ENCODE measurements at places on chromosomes 2 and 18.
A peak's percentile ranks its signal among the peaks of the same experiment; 100 is the strongest.

- no peak for DNase-seq
Measured at GRCh38 chr2:118048401-118048800, 34.5 kb upstream of the CCDC93 start.

GRCh38 chr2:149192427-149192826 lies 138.0 kb upstream of the LYPD6 start:
- DNase-seq = no peak

- DNase-seq = no peak
Measured at GRCh38 chr2:45406621-45407020, 204.4 kb downstream of the SRBD1 start.

GRCh38 chr18:79317703-79318102 lies 78.0 kb upstream of the NFATC1 start:
- no peak for DNase-seq

- DNase-seq = no peak
Measured at GRCh38 chr2:179137200-179137759, 87.3 kb upstream of the CCDC141 start.

DNA sequence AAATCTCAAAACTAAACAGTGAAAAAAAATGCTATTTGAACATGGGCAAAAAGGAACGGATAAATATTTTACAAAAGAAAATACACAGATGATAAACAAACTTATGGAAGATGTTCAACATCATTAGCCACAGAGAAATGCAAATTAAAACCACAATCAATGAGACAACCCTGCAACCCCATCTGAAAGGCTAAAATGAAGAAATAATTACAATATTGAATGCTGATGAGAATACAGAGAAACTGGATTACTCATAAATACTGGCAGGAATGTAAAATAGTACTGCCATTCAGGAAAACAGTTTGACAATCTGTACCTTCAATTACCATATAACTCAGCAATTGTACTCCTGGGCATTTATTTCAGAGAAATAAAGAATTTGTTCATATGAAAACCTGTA lies 193.1 kb upstream of the UBE2E3 start:
- no peak for DNase-seq

DNA sequence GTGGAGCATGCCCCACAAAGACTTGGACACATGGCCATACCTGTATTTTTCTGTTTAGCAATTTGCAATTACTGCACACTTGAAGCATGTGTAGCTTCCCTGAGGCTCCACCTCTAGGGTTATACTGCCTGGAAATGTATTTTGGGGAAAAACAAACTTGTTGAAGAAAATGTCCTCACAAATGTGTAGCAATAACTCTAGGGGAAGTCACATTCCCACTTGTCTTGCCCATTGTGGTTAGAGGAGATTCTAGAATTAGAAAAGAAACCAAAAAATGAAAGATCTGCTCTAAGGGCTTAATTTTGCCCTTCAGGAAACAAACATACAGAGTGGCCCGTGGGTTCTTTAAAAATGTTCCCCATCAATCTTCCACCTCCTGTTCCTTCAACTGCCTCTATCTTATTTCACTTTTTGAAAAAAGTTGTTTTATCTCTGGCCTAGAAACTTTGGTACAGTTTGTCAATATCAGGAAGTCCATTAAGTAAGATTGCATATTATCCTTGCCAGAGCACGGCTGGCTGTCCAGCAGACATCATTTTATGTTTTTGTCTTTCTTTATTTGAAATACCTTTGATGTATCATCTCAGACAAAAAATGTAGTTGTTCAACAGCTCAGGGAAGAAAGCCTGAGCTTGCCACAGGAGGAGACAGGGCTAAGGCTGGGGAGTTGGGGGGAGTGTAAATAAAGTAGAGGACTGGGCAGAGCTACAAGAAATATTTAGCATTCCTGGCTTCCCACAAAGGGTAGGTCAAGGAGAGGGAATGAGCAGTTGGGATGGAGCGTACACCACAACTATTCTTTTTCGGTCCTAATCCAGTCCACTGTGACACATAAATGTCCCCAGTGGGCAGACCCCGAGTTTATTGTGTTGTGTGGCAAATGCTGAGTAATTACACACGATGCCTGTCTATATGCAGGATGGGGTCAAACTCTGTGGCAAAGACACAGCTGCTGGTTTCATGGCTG lies 96.8 kb upstream of the CDC42EP3 start:
- no peak for DNase-seq

DNA sequence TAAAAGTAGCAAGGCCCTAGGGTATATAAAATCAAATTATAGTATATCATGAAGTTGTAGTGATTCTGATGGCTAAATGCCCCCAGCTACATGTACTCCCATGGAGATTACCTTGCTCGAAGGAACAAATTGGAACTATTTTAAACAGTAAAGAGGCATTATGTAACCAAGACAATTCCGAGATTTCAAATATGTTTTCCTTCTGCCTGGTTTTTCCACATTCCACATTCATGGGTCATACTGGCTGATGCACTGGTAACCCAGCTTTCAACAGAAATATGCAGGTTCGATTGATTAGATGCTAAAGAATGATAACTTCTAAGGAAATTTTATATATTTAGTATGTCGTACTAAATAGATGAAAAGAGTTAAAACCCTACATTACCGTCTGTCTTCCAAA lies 62.3 kb upstream of the MGAT4A start:
- no peak for DNase-seq

DNA sequence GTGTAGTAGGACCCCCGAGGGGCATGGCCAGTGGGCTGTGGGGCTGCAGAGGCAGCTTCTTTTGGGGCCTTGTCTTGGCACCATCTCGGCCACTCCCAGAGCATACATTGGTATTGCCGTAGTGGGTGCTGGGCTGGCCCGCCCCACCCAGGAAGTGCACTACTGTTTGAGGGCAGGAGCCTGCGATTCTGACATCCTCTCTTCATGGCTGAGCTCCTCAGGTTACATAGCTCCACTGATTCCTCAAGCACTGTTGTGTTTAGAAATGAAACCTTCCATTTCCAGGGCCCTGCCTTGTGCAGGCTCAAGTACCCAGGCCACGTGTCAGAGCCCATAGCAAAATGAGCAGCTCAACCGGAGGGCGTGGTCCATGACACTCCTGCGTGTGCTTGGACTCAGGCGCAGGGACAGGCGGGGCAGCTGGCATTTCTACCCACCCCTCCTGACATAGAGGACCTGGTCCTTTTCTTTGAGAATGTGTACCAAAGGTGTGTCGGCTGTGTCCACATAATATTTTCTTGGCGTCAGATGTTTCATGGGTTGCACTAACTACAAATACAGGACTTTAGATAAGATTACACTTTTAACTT lies 67.9 kb downstream of the DGKD start:
- peak; percentile 21 for DNase-seq

GRCh38 chr18:35953688-35954087 lies 18.8 kb upstream of the RMP24 start:
- no peak for DNase-seq

DNA sequence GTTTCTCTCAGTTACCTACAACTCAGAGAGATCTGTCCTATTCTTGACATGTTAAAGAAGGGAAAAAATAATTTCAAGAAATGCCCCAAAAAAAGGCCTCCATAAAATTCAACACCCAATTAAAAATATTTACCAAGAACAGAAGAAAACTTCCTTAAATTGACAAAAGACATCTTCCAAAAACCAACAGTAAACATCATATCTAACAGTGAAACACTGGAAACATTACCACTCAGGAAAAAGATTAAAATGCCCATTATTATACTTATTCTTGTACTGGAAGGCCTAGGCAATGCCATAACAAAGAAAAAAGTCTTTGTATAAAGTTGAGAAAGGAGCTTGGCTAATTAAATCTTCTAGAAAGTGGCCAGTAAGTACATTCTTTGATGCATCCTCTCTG lies 7.2 kb downstream of the DTNB start:
- no peak for DNase-seq

GRCh38 chr2:165508927-165509326 lies 39.4 kb downstream of the CSRNP3 start:
- no peak for DNase-seq

GRCh38 chr18:47100212-47100831 lies 50.0 kb downstream of the HDHD2 start:
- peak; percentile 9 for DNase-seq

DNA sequence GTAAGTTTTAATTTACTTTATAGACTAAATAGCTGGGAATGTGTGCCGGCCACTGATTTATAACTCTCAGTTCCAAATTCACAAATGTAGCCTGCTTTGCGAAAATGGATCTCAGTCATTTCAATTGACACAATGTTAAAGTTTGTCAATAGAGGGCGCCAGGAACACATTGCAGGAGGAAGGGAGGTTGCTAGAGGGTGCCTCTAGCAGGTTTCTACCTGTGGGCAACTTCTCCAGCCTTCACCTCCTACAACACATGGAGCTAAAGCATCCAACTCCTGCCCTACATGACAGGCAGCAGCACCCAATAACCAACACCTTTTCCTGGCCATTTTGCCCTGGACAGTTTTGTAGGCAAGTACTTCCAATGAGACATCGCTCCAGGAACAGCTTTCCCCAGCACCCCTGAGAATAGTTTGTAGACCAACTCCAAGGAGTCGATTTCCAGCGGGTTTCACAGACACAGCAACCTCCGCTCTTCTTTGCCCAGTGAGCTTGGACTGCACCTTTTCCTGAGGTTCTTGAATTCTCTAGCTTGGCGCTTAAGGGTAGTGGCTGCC lies 784.8 kb upstream of the CDH2 start:
- DNase-seq = no peak

DNA sequence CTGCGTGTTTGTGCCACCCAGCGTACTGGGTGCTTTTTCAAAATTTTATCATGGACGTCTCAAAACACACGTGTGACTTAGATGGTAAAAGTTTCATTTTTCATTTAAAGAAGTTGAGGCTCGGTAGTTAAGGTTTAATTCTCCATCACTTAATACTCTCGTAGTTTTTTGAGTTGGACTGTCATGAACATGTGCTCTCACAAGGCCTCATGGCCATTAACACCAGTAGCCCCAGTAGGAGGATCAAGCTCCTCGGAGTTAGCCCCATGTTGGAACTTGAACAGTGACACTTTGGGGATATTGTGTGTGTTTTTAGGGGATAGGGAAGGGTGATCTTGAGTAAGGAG lies 15.3 kb downstream of the NMUR1 start:
- no peak for DNase-seq

GRCh38 chr2:23508066-23508390 lies 123.0 kb downstream of the KLHL29 start:
- no peak for DNase-seq

- no peak for DNase-seq
Measured at GRCh38 chr2:124323321-124323720, 298.2 kb downstream of the CNTNAP5 start.

GRCh38 chr2:174753038-174753633 lies 11.1 kb downstream of the CHRNA1 start:
- no peak for DNase-seq

DNA sequence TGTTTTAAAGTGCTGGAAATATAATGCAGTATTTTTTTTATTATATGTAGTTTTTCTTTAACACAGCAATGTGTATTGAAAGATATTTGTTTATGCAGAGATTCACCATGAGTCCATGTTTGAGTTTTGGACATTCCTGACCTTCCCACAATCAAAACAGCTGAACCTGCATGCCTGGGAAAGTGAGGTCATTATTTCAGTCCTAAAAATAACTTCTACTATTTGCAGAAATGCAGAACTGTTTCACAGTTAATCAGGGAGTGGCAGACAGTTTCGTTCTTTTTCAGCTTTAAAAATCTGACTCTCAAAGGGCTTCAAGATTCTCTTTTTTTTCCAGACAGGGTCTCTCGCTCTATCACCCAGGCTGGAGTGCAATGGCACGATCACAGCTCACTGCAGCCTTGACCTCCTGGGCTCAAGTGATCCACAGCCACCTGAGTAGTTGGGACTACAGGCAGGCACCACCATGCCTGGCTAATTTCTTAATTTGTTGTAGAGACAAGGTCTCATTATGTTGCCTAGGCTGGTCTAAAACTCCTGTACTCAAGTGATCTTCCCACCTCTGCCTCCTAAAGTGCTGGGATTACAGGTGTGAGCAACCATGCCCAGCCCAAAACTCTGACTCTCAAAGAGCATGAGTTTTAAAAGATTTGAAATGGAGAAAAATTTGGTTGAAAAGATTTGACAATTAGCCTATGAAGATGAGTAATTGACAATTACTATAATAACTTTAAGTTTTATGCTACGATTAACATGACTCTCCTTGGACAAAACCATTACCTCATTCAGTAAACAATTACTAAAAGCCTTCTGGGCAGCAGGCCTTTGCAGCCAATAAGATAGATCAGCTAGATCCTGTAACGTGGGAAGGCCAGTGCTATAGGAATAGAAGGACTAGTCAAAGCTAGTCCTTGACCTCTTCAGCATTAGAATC lies 5.0 kb upstream of the MYL12B start:
- DNase-seq = no peak

DNA sequence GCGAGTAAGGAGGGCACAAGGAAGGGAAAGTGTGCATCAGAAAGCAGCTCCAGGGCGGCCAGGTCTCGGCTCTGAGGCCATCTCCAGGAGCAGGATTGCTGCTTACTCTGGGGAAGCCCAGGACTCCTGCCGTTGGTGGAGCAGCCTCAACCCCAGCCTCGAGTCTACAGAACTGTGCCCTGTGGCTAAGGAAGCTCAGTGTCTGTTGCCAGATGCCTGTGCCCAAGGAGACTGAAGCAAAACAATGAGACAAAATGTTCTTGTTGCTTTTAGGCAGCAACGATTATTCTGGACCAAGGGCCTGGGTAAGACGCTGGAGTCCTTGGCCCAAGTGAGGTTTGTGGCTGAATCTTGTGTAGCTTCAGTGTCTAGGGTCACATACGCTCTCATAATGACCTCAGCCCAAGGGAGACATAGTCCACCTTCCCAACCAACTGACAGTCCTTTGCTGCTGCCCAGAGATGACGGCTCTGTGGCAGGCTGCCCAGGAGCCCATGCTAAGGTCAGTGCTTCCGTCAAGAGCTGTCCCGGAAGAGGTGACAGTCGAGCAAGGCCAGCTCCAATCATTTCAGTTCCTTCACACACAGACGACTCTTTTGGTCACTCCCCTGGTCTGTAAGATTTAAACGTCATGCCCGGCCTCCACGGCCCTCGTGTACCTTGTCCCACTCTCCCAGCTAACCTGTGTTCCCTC lies 223.8 kb downstream of the TTC32 start:
- no peak for DNase-seq

DNA sequence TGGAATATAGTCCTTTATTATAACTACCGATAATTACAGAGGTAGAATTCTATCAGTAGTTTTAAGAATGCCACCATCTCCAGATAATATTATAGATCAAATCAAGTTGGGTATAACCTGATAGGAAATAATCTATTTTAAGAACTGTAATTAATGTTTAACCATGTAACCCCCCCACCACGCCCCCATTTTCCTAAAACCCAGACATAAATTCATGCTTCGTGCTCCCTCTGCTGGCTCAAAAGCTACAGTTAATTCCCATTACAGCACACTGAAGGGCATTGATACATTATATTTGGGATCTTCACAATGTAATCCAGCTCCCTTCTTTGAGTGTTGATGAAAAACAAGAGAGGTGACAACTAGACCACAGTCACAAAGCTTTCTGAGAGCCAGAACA lies 228.0 kb upstream of the SMAD7 start:
- no peak for DNase-seq

GRCh38 chr2:117537032-117537431 lies 277.5 kb upstream of the DDX18 start:
- DNase-seq = no peak

DNA sequence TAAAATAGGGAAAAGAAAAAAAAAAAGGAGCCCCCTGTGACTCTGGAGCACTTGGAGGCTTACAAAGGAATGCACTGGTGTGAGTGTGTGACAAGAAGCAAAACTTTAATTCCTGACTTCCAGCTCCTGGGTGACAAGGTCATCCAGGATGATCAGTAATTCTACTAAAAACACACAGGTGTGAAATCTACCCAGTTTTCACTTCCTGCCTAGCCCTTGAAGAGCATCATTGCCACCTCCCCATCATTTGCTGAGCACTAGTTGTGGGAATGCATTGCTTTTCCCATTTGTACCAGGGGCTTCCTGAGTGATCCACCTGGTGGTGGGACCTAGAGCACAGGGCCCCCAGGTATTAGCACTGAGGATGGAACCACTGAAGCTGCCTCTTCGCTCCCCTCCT lies 139.7 kb upstream of the RIOK3 start:
- DNase-seq = no peak

Data from stimulated activated CD8-positive, alpha-beta memory T cell treated with anti-CD3 and anti-CD28 coated beads, Interleukin-15, amount 100 ng/mL, for 24 hours (primary cell).